ENCODE measurements at places on chromosomes 12 and 14.

- peak; percentile 72 for DNase-seq
These were observed 72.4 kb downstream of the RASSF3 start for GRCh38 chr12:64682572-64683277.

GRCh38 chr12:123102366-123102765 lies 48.5 kb downstream of the PITPNM2 start:
- DNase-seq: no peak

- DNase-seq: no peak
These were observed 210.6 kb upstream of the NOVA1 start for GRCh38 chr14:26808407-26808806.

GRCh38 chr14:78248501-78249090 lies 78.4 kb downstream of the NRXN3 start:
- DNase-seq: no peak
